ENCODE measurements at places on chromosomes 13 and 19.

DNA sequence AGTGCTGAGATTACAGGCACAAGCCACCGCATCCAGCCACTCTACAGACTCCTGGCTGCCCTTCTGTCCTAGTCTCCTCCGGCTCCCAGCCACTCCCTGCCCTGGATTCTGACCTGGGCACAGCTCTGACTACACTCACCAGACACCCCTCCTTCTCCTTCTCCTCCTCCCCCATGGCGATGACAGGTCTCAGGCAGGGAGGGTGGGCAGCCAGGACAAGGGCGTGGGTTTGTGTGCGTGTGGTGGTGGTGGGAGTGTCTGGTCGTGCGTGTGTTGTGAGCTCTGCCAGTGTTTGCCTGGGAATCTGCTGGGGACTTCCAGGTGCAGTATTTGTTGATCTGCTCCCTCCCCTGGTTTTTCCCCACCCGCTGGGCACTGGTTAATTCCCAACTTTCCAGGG, 3.0 kb upstream of the NCCRP1 start:
- no peak for DNase-seq

GRCh38 chr19:46073268-46073922, 32.6 kb upstream of the IGFL4 start:
- no peak for DNase-seq

GRCh38 chr19:17669419-17669818, 18.7 kb downstream of the UNC13A start:
- DNase-seq = no peak

- no peak for DNase-seq
Observed at GRCh38 chr19:17751912-17752273, 616 bp downstream of the FCHO1 start.

GRCh38 chr19:17109962-17110598, 34.5 kb downstream of the MYO9B start:
- no peak for DNase-seq

GRCh38 chr13:114128624-114129522, 3.5 kb downstream of the RASA3 start:
- no peak for DNase-seq

GRCh38 chr19:49382639-49383038, 5.4 kb upstream of the KASH5 start:
- no peak for DNase-seq

DNA sequence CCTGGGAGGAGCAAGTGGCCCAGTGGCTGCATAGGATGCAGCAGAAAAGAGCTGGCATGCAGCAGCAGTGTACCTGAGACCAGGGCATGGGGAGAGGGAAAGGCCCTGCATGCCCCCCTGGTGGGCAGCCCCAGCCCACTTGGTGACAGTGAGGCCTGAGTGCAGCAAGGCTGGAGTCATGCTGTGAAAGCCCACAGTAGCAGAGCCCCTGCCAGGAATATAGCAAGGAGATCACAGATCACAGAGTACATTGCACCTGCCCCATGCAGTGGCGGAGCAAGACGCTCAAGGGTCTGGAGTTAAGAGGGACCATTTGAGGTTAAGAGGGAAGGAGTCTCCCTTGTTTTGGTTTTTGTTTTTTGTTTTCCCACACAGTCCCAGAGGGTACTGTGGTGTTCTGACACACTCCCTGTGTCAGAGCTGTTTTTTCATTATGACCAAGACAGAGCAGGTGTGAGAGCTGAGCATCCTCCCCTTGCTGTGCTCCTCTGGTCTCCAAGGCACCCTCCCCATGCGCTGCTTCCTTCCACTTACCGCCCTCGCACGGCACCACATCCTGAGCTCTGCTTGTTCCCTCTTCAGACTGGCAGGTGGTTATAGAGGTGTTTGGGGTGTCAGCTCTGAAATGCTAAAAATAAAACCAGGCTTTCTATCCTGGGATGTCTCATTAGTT, 85.0 kb upstream of the UBL3 start:
- DNase-seq = no peak

- no peak for DNase-seq
Observed at GRCh38 chr19:29579308-29579910, 26.7 kb upstream of the POP4 start.

DNA sequence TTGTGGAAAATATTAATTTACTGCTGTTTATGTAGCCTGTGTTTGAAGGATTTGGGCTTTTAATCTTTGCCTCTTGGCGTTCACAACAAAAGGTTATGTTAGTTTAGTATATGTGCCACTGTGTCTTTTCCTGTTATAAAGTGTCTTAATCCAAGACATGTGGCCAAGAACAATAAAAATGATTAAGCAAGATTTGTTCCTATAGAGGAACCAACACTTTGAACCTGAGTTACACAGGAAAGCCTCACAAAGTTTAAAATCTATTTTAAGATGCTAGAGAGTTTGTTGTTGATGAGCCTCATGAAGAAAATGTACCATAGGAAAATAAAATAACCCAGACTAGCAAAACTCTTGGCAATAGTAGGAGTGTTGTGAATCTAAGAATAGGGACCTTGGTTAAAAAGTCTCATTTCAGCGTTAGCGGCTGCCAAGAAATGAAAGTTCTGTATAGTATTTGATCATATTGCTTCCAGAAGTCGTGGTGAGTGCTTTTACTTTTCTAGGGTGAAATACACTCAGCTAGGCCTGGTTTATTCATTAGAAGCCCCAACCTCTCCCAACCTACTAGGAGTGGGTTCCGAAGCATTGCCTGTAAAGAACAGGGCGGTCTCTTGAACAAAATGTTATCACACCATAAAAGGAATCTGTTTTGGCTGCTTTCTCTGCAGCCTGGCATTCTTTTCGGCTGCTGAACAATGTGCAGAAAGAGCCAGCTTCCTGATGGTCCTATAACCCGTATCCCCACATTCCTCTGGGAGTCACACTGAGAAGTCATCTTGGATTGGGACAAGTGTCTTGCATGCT, 102.6 kb downstream of the LRCH1 start:
- DNase-seq = no peak

DNA sequence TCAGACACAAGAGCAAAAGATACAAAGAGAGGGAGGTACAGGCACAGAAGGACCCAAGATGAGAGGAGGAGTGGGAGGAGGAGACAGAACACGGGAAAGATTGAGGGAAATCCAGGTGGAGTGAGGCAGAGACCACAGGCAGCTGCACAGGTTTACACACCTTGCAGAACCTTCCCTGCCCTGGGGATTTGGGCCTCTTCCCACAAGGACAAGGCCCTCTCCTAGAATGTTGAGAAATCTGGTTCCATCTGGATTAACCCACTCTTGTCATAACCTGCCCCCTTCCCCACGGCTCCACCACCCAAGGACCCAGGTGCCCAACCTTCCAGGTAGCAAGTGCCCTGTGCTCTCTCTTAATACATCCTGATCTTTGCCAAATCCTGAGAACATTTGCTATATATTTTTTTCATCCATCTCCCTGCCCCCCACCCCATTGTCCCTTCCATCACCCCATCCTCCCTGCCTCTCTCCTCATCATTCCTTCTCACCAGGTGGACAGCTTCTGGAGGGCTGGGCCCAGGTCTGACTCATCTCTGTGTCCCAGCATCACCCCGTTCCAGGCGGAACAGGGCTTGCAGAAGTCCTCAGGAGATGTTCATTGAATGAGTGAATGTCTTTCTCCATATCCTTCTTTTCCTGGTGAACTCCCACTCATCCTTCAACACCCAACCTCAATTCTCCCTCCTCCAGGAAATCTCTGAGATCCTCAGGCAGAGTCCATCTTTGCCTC, 8.8 kb upstream of the KLK8 start:
- no peak for DNase-seq

DNA sequence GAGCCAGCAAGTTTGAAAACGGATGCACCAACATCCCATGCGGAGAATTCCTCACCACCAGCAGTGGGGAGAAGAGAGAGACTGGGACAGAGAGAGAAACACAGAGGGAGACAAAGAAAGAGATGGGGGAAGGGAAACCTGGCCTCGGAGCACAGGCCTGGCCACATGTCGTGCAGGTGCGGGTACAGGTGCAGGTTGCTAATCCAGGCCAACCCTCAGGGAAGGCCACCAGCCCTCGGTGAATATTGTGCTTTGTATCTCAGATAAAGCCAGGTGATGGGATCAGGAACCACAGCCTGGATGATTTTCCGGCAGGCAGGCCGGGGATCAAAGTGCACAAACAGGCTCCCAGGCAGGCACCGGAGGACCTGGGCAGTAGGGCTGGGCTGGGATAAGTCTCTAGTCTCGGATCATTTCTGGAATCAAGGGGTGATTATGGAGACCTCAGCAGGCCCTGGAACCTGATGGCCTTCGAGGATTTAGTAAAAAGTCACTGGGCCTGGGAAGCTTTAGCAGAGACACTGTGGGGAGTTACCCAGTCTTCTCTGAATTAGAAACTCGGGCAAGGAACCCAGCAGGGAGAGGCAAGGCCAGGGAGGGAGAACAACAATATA, 3.7 kb downstream of the GAS6 start:
- no peak for DNase-seq

GRCh38 chr13:40181203-40181845, 485.1 kb downstream of the FOXO1 start:
- DNase-seq = no peak

DNA sequence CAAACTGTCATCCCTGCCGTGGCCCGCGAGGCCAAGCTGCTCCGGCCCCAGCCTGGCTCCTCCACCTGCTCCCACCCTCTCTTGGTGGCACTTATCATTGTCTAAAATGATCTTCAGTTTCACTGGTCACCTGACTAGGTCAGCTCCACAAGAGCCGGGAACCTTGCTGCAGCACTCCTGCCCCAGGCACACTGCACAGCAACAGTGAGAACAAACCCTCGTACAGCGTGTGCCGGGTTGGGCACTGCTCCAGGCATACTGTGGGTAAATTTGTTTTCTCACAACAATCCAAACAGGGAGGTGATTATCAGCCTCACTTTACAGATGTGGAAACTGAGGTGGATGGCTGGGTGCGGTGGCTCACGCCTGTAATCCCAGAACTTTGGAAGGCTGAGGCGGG, 8.9 kb downstream of the DEDD2 start:
- DNase-seq = no peak

DNA sequence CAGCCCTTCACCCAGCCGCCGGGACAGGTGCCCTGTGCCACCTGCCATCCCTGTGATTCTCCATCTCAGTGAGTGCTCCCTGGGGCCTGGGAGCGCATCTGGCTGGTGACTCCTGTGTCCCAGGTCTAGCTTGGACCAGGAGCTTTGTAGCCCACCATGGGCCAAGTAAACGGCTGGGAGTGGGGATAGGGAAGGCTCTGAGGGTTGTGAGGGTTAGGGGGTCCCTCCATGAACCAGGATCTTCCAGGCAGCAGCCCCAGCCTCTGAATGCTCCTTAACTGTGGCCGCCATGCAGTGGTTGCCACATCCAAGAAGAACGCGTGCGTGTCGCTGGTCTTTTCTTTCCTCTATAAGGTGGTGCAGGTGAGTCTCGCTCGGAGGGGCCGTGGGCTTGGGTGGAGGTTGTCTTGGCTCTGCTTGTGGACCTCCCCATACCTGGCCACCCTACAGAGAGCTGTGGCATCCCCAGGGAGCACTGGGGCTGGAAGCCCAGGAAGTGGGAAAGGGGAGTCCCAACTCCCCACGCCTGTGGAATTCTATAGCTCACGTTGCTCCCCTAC, 8.4 kb downstream of the AP1M1 start:
- no peak for DNase-seq

- peak; percentile 79 for DNase-seq
Observed at GRCh38 chr13:39105110-39105509, 66.9 kb downstream of the NHLRC3 start.

- DNase-seq = no peak
Observed at GRCh38 chr13:50085063-50085462, 69.8 kb downstream of the KCNRG start.

DNA sequence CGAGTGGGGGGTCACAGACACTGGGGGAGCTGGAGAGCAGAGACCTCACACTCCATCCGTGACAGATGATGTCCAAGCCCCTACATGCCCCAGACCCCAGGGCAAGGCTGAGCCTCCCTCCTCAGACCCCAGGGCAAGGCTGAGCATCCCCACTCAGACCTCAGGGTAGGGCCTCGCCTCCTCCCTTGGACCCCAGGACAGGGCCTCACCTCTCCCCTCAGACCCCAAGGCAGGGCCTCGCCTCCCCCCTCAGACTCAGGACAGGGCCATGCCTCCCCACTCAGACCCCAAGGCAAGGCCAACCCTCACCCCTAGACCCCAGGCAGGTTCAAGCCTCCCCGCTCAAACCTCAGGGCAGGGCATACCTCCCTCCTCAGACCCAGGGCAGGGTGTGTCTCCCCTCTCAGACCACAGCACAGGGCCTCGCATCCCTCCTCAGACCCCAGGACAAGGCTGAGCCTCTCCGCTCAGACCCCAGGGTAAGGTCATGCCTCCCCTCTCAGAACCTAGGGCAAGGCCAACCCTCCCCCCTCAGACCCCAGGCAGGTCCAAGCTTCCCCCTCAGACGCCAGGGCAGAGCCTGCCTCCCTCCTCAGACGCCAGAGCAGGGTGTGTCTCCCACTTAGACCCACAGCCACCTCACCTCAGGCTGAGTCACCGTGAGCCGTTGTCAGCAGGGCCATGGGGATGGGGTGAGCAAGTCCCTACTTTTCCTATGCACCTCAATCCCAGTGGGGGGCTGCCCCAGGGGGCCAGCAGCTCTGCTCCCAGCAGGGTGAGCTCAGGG, 1.7 kb upstream of the S1PR4 start:
- no peak for DNase-seq

- DNase-seq = no peak
Observed at GRCh38 chr13:20124303-20124702, 36.5 kb downstream of the GJA3 start.

DNA sequence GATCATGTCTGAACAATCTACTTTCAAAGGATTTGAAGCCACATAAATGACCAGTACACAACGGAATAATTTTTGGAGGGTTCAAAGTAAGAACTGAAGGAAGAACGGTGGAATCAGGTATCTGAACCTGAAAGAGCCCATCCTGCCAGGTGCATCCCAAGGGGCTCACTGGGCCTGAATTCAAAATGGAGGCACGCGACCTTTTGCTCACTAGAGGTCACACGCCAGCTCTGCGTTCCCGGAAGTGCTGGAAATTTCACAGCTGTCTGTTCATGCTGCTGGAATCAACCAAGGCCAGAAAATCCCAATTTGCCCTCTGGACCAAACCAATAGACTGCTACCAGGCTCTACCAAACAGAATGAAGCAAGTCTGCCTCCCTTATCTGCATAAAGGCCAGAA, 4.2 kb upstream of the RASA3 start:
- no peak for DNase-seq

GRCh38 chr19:35213663-35214632, 14.6 kb downstream of the FAM187B start:
- peak; percentile 12 for DNase-seq

GRCh38 chr19:3462991-3463713, 17.2 kb downstream of the SMIM24 start:
- no peak for DNase-seq

DNA sequence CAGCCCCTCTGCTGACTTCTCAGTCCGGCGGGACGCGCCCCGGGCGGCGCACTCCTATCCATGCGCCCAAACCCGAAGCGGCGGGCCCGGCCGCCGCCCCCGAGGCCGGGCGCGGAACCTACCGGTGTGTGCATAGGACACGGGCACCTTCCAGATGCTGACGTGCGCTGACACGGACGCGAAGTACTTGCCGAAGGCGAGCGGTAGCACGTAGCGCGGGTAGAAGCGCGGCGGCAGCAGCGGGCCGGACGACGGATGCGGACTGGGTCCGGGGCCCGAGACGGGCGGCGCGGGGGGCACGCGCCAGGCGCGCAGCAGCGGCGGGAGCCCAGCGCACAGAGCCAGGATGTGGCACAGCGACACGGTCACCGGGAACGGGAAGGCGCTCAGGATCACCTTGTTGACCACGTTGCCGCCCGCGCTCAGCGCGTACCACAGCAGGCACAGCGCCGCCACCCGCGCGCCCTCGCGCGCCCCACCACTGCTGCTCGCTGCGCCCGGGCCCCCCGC, 338 bp downstream of the SLC35E1 start:
- DNase-seq = no peak

GRCh38 chr13:39016787-39017186, 21.1 kb downstream of the PROSER1 start:
- no peak for DNase-seq

Measured in NCI-H524 treated with DMSO at 0.1 percent for 48 hours (cell line).